Activated CD4-positive, alpha-beta T cell treated with anti-CD3 and anti-CD28 coated beads, Interleukin-2, amount 10 ng/mL, durations not matched to agents 24 days and 14 days (primary cell): ENCODE measurements at places on chromosomes 4 and X. TPM values are rescaled to one million over a fixed set of nuclear protein-coding genes. Genes with fewer than 3 reads are reported as not detected.

MCUB gene
- 43.6 and 46.4 TPM in 2 replicates for total RNA-seq

GRCh38 chr4:1414831-1415680, 8.8 kb upstream of the NKX1-1 start:
- no peaks in the 10 kb centered on the region for H3K4me1 ChIP-seq
- no peaks in the 10 kb centered on the region for H3K36me3 ChIP-seq
- DNase-seq: peak; percentile 46

GRCh38 chrX:154044091-154044490, 24.4 kb upstream of the IRAK1 start:
- DNase-seq: no peak
- peaks cover 20% of the 10 kb centered on the region for H3K36me3 ChIP-seq
- no peak overlapping the region for H3K4me3 ChIP-seq
- no peak overlapping the region for H3K27ac ChIP-seq

DNA sequence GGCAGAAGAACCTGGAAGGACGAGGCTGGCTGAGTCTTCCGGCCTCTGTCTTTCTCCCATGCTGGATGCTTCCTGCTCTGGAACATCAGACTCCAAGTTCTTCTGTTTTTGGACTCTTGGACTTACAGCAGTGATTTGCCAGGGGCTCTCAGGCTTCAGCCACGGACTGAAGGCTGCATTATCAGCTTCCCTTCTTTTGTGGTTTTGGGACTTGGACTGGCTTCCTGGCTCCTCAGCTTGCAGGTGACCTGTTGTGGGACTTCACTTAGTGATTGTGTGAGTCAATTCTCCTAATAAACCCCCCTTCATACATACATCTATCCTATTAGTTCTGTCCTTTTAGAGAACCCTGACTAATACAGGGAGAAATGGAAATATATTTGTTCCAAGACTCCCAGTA, 265.8 kb downstream of the PCDH18 start:
- DNase-seq: no peak
- H3K27me3 ChIP-seq: no peaks in the 10 kb centered on the region
- no peak overlapping the region for H3K4me3 ChIP-seq
- no peaks in the 10 kb centered on the region for H3K4me1 ChIP-seq
- H3K36me3 ChIP-seq: no peaks in the 10 kb centered on the region

DNA sequence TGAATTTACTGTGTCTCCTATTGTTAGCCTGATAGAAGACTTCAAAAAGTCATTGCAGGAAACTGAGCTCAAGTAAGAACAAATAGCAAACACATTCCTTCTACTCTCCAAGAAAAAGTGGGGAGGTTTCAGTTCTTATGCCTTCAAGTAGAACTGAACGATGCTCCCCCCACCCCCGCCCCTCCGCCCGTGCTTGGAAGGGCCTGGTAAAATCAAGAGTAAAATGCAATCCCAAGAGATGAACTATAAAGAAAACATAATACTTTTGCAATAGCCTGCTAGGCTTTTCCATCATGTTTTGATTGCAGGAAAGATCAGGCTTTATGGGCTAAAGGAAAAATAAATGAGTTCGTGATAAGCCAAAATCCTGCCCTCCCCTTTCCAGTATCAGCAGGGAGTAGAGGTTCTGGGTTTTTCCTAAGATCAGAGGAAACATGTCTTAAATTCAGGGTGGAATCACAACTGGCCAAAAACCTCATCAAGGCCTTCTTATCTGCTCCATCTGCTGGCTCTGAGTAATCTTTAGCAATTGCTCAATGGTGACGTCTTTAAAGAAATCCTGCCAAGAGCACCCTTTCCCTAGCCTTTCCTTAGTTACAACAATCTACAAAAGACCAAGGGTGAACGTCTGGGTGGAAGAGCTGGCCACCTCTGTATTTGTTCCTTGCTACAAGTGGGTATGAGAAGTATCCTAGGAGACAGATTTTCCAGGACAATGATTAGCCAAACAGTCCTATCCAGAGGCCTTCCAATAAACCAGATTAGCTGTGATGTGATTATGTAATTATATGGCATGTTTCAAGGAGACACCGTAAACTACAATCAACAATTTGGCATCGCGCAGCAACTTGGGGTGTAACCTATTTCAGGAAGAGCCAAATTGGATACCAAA, 66.3 kb upstream of the FAM9C start:
- no peaks in the 10 kb centered on the region for H3K27me3 ChIP-seq
- DNase-seq: no peak
- no peak overlapping the region for H3K4me3 ChIP-seq
- peak overlapping the region; percentile 48 for H3K27ac ChIP-seq
- peaks cover 2% of the 10 kb centered on the region for H3K4me1 ChIP-seq

GRCh38 chr4:174157106-174157607, 126.3 kb downstream of the FBXO8 start:
- peaks cover 5% of the 10 kb centered on the region for H3K27me3 ChIP-seq
- no peaks in the 10 kb centered on the region for H3K4me1 ChIP-seq
- no peak overlapping the region for H3K27ac ChIP-seq
- DNase-seq: no peak
- no peak overlapping the region for H3K4me3 ChIP-seq

GRCh38 chr4:47717188-47717587, 120.7 kb downstream of the CORIN start:
- H3K27me3 ChIP-seq: peaks cover 26% of the 10 kb centered on the region
- no peaks in the 10 kb centered on the region for H3K4me1 ChIP-seq
- no peak overlapping the region for H3K4me3 ChIP-seq
- H3K36me3 ChIP-seq: no peaks in the 10 kb centered on the region
